Endothelial cell of umbilical vein (primary cell): ENCODE measurements at places on chromosomes 4 and X. TPM values are rescaled to one million over a fixed set of nuclear protein-coding genes. Genes with fewer than 3 reads are reported as not detected.

- no peak for DNase-seq
- no peak overlapping the region for H3K27ac ChIP-seq
- H3K36me3 ChIP-seq = no peaks in the 10 kb centered on the region
- no peaks in the 10 kb centered on the region for H3K27me3 ChIP-seq
Measured at GRCh38 chrX:119028733-119029330, 44.0 kb upstream of the CT47C1 start.

The TTC29 gene
- total RNA-seq = not detected in 2 replicates

GRCh38 chr4:172691552-172691951 is 477.1 kb upstream of the GALNT7 start:
- no peak overlapping the region for H3K27ac ChIP-seq
- no peak overlapping the region for H3K4me3 ChIP-seq
- no peaks in the 10 kb centered on the region for H3K27me3 ChIP-seq
- H3K4me1 ChIP-seq = no peaks in the 10 kb centered on the region

DNA sequence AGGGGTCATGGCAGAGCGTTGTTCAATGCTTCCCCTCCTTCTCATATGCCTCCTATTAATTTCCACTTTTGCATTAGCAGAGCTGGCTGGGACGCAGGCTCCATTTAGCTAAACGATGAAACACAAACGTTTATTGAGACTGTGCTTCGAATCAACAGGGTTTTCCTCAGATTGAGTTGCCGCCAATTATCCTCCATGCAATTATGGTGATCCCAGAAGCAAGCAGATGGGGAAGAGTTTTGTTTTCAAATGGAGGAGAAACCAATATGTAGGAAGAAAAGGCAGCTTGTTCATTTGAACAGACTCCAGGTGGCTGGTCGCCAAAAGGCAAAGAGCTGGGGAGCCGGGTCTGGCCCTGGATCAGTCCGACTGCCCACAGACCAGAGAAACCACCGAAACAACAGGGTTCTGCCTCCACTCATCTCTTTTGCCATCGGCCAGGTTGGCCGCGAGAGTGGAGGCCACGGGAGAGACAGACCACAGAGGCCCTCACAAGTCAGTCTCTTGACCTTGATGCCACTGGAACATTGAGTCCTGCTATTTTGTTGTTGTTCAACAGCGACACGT is 184.8 kb downstream of the GBA3 start:
- H3K27ac ChIP-seq = no peak overlapping the region
- H3K4me3 ChIP-seq = no peak overlapping the region
- DNase-seq = no peak
- H3K4me1 ChIP-seq = no peaks in the 10 kb centered on the region

The HEPH gene
- 0.20 and 0.25 TPM in 2 replicates for total RNA-seq

The ZAR1 gene
- not detected in 2 replicates for total RNA-seq

The SRPK3 gene
- 0.18 and 0.40 TPM in 2 replicates for total RNA-seq

DNA sequence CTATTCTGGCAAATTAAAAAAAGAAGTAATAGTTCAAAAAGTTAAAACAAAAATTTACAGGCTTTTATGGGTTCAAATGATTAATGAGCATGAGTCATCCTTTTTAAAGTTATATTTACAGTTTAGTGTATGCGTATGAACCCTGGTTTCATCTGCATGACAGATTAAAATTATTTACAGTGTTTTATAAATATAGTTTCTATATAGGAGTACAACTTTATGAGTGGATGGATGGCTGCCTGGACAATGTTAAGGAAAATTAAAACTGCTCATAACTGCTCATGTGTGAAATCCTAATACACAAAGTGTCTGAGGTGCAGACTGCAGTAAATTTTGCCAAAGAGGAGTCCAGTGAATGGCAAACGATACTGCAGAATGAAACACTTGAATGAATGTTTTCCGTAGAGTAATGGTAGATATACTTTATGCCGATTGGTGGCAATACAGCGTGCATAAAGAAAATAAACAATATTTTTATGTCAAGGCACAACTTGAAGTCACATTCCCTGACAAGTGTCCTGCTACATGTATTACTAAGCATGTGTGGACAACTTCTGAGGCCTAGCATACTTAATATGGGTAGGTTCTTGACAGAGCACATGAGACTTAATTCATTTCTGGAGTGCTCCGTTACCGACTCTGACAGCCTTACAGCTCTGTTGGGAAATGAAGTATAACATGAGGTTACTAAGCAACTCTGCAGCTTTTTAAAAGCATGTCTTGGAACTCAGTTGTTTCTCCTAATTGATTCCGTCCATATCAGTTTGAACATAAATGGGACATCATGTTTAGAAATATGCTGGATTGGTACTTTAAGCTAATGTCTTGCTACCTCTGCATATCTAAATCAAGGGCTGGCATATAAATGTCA is 985.6 kb upstream of the PCDH7 start:
- DNase-seq = no peak
- no peak overlapping the region for H3K27ac ChIP-seq
- no peak overlapping the region for H3K4me3 ChIP-seq
- H3K4me1 ChIP-seq = no peaks in the 10 kb centered on the region

GRCh38 chrX:130482871-130483270 is 81.1 kb downstream of the RBMX2 start:
- no peaks in the 10 kb centered on the region for H3K27me3 ChIP-seq
- no peak for DNase-seq
- no peak overlapping the region for H3K27ac ChIP-seq
- H3K4me3 ChIP-seq = no peak overlapping the region
- H3K4me1 ChIP-seq = no peaks in the 10 kb centered on the region
